Progenitor cell of endocrine pancreas (in vitro differentiated cells): ENCODE measurements at places on chromosomes 13 and 19. TPM values are rescaled to one million over a fixed set of nuclear protein-coding genes. Genes with fewer than 3 reads are reported as not detected.

The GPR18 gene
- not detected in 2 replicates for total RNA-seq

The PCP2 gene
- 1.0 and 2.0 TPM in 2 replicates for total RNA-seq

GRCh38 chr13:97878431-97879375 is 74.8 kb upstream of the IPO5 start:
- DNase-seq = no peak
- no peaks in the 10 kb centered on the region for H3K4me1 ChIP-seq
- no peak overlapping the region for H3K4me3 ChIP-seq
- H3K27me3 ChIP-seq = peaks cover 6% of the 10 kb centered on the region
- H3K27ac ChIP-seq = no peak overlapping the region

DNA sequence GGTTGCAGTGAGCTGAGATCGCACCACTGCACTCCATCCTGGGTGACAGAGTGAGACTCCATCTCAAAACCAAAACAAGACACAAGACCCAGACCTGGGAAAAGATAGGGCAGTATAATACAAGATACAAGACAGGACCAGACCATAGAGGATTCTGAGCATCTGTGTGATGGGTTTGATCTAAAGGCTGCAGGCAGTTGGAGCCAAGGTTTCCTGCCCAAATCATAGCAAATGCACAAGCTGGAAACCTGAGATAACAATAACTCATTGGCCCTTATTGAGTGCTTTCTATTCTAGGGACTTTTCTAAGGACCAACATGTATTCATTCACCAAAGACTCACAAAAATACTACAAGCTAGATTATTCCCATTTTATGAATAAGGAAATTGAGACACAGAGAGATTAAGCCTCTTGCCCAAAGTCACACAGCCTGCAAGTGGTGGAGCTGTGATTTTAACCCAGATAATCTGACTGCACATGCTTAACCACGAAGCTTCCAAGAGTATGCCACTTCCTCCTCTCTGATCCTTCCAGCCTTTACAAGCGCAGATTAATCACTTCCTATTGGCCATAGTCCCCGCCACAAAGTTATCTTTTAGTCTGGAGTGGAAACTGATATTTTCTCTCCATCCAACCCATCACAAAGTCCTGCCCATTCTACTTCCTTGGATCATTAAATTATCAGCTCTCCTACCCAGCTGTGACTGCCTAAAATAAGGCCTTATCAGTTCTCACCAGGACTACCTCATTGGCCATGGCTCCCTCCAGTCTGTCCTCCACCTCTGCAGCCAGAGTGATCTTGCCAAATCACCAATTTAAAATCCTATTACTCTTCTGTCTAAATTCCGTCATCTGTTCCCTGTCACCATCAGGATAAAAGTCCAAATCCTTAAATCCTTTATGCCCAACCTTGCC is 147.2 kb downstream of the FLT1 start:
- no peaks in the 10 kb centered on the region for H3K36me3 ChIP-seq
- no peak overlapping the region for H3K27ac ChIP-seq
- no peak for DNase-seq
- H3K4me3 ChIP-seq = no peak overlapping the region

The KLF2 gene
- total RNA-seq = 2.7 TPM in 2 replicates

- no peaks in the 10 kb centered on the region for H3K36me3 ChIP-seq
- peaks cover 44% of the 10 kb centered on the region for H3K27me3 ChIP-seq
- H3K4me3 ChIP-seq = no peak overlapping the region
Observed at GRCh38 chr19:6527893-6528543, 2.8 kb upstream of the TNFSF9 start.

The TMEM86B gene
- total RNA-seq = 10.0 and 12.0 TPM in 2 replicates

- no peaks in the 10 kb centered on the region for H3K27me3 ChIP-seq
- H3K4me1 ChIP-seq = no peaks in the 10 kb centered on the region
- DNase-seq = no peak
- H3K36me3 ChIP-seq = peaks cover 18% of the 10 kb centered on the region
- no peak overlapping the region for H3K4me3 ChIP-seq
Observed at GRCh38 chr13:19742643-19743042, 40.1 kb downstream of the PSPC1 start.

GRCh38 chr13:58300224-58300623 is 668.7 kb downstream of the PCDH17 start:
- H3K27me3 ChIP-seq = no peaks in the 10 kb centered on the region
- no peaks in the 10 kb centered on the region for H3K36me3 ChIP-seq
- no peak overlapping the region for H3K27ac ChIP-seq
- H3K4me1 ChIP-seq = peaks cover 16% of the 10 kb centered on the region

The B3GNT3 gene
- 0.13 TPM in 1 of 2 replicates, not detected in the other for total RNA-seq

The FGF22 gene
- 0.43 and 0.49 TPM in 2 replicates for total RNA-seq

- H3K27ac ChIP-seq = no peak overlapping the region
- no peaks in the 10 kb centered on the region for H3K4me1 ChIP-seq
- H3K27me3 ChIP-seq = no peaks in the 10 kb centered on the region
- H3K36me3 ChIP-seq = no peaks in the 10 kb centered on the region
- H3K4me3 ChIP-seq = no peak overlapping the region
Observed at GRCh38 chr19:7843521-7843920, 13.5 kb downstream of the EVI5L start.

- H3K27ac ChIP-seq = peak overlapping the region; percentile 86
- DNase-seq = no peak
- peak overlapping the region; percentile 8 for H3K4me3 ChIP-seq
- H3K36me3 ChIP-seq = peaks cover 9% of the 10 kb centered on the region
Observed at GRCh38 chr13:73702419-73703071, 431.7 kb downstream of the KLF12 start.

- H3K36me3 ChIP-seq = no peaks in the 10 kb centered on the region
- no peaks in the 10 kb centered on the region for H3K27me3 ChIP-seq
- no peak for DNase-seq
- no peak overlapping the region for H3K4me3 ChIP-seq
- H3K27ac ChIP-seq = no peak overlapping the region
Observed at GRCh38 chr13:33728271-33729037, 89.5 kb upstream of the RFC3 start.

DNA sequence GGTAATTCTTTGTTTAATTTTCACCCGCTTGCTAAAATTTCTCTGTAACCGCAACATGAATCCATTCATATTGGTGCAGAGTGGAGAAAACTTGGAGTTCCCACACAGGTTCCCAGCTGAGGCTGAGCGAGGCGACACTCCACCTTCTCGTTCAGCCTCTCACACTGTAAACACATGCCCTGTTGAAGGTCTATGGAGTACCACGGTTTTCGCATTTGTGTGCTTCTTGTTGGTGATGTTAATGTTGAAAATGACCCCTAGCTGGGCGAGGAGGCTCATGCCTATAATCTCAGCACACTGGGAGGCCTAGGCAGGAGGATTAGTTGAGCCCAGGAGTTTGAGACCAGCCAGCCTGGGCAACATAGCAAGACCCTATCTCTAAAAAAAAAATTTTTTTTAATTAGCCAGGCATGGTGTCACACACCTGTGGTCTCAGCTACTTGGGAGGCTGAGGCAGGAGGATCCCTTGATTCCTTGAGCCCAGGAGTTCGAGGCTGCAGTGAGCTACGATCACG is 67.2 kb downstream of the ARHGEF18 start:
- peak overlapping the region; percentile 88 for H3K27ac ChIP-seq
- H3K4me1 ChIP-seq = peaks cover 21% of the 10 kb centered on the region
- no peaks in the 10 kb centered on the region for H3K27me3 ChIP-seq
- H3K36me3 ChIP-seq = peaks cover 6% of the 10 kb centered on the region
- no peak for DNase-seq

- H3K4me1 ChIP-seq = peaks cover 14% of the 10 kb centered on the region
- no peak for DNase-seq
- H3K4me3 ChIP-seq = no peak overlapping the region
- H3K27me3 ChIP-seq = no peaks in the 10 kb centered on the region
Observed at GRCh38 chr13:59276436-59276835, 887.3 kb downstream of the DIAPH3 start.

The CFAP97D2 gene
- not detected in 2 replicates for total RNA-seq

- H3K4me1 ChIP-seq = peaks cover 5% of the 10 kb centered on the region
- no peak overlapping the region for H3K27ac ChIP-seq
- H3K27me3 ChIP-seq = peaks cover 5% of the 10 kb centered on the region
- no peak for DNase-seq
- H3K4me3 ChIP-seq = no peak overlapping the region
Observed at GRCh38 chr19:28554321-28555091, 658.4 kb downstream of the UQCRFS1 start.

- peaks cover 12% of the 10 kb centered on the region for H3K27me3 ChIP-seq
- no peaks in the 10 kb centered on the region for H3K4me1 ChIP-seq
- no peaks in the 10 kb centered on the region for H3K36me3 ChIP-seq
- no peak overlapping the region for H3K4me3 ChIP-seq
Observed at GRCh38 chr19:31952693-31953092, 392.7 kb upstream of the ZNF507 start.
